ENCODE measurements at places on chromosomes 5 and 9. TPM values are rescaled to one million over a fixed set of nuclear protein-coding genes. Genes with fewer than 3 reads are reported as not detected.

DNA sequence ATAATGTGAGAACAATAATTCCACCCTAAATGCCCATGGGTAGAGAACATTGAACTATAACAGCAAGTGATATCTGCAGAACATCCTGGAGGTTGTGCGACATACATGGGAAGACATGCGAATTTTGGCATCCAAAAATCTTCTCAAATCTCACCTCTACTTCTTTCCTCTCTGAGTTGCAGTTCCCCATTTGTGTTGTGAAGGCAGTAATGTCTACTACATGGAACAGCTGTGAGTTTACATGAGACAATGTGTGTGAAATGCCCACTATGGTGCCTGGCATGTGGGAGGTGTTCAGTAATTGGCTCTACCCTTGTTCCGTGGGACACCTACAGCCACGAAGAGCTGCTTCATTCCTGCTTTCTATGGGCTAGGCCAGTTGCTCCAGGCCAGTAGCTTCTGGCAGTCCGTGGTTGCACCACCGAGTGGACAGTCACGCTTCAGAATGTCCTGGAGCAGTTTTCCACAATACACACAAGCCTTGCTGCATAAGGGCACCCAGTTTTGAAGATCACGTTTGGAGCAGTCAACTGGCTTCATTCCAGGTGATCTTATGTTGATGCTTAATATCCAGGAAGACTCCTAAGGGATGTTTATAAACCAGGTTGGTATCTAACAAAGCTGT, 297.7 kb downstream of the DEPDC1B start:
- H3K36me3 ChIP-seq: no peaks in the 10 kb centered on the region
- no peaks in the 10 kb centered on the region for H3K4me1 ChIP-seq
- no peak overlapping the region for H3K27ac ChIP-seq
- DNase-seq: no peak

DNA sequence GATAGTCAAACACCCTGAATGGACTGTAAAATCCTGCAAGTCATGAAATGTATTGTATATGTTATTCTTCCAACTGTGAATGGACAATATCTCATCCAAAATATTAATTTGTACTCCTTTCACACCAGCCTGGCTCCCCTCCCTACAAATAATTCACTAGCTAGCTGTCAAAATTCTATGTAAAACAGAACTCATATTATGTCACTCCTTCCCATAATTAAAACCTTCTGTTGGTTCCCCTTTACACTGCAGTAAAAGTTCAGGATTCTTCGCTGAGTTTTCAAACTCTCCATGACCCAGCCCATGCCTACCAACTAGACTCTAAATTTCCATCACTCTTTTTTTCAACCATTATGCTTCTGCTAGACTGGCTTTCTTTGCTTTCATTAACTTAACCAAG, 857.1 kb downstream of the TAF11L14 start:
- H3K27ac ChIP-seq: no peak overlapping the region
- peaks cover 8% of the 10 kb centered on the region for H3K4me1 ChIP-seq
- no peak overlapping the region for H3K4me3 ChIP-seq
- H3K36me3 ChIP-seq: no peaks in the 10 kb centered on the region
- DNase-seq: no peak

DNA sequence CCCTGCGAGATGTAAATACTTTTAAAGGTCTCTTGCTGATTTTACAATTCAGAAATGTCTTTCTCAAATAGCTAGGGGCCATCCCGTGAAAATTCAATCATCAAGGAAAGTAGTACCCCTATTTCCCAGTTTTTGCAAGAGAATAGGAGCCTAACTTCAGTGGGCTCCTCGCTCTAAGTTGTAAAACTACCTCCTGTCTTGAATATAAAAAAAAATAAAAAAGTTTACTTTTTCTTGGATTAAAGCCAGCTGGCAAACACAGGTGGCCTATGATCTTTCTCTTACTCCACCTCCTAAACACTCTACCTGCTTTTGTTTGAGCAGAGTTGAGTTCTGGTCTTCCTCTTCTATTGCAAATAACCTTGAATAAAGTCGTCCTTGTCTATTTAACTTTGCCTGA, 79.4 kb downstream of the SLCO4C1 start:
- H3K4me1 ChIP-seq: no peaks in the 10 kb centered on the region
- no peak overlapping the region for H3K27ac ChIP-seq
- H3K27me3 ChIP-seq: no peaks in the 10 kb centered on the region
- no peak for DNase-seq

GRCh38 chr5:32600054-32600622, 14.8 kb downstream of the SUB1 start:
- H3K36me3 ChIP-seq: peaks cover 21% of the 10 kb centered on the region
- no peak overlapping the region for H3K27ac ChIP-seq
- DNase-seq: no peak
- H3K4me1 ChIP-seq: peaks cover 12% of the 10 kb centered on the region
- H3K4me3 ChIP-seq: no peak overlapping the region

DNA sequence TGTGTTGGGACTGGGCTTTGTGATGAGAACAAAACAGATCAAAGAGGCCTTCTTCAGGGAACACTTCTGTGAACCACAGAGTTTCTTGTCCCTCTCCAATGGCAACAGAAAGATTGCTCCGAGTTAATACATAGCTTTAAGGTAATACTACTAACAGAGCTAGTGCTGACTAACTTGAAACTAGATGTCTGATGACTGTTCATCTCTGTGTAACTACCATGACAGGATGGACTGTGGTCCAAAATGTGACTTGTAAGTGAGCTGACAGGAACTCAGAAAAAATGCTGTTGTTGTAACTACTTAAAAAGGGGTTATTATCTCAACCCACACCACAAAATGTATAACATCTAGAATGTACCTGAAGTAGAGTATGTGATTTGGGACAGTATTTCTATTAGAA, 630.2 kb upstream of the DMAC1 start:
- H3K4me1 ChIP-seq: peaks cover 5% of the 10 kb centered on the region
- H3K27ac ChIP-seq: no peak overlapping the region
- no peak for DNase-seq
- H3K4me3 ChIP-seq: no peak overlapping the region

DNA sequence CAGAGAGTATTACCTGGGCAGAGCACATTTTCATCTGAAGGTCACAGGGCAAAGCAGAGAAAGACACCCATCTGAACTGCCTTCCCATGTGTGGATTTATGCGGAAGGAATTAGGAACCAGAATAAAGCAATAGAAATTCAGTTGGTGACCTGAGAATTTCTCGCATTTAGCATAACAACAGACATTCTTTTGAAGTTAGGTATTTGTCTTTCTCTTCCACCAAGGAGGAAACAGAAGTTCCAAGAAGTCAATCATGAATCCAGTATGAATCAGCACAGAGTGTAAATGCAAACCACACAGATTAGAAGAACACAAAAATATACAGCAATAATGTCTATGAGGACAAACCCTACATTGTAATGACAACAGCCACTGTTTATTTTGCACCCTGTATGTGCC, 515.2 kb upstream of the BRINP1 start:
- H3K4me3 ChIP-seq: no peak overlapping the region
- no peaks in the 10 kb centered on the region for H3K27me3 ChIP-seq
- no peak for DNase-seq

Gene PLPP7
- 4.9 TPM for total RNA-seq

GRCh38 chr5:109825450-109825849, 135.7 kb downstream of the MAN2A1 start:
- H3K27ac ChIP-seq: peak overlapping the region; percentile 78
- no peak overlapping the region for H3K4me3 ChIP-seq
- H3K36me3 ChIP-seq: peaks cover 9% of the 10 kb centered on the region
